NCI-H69 (cell line): ENCODE measurements at places on chromosomes 12 and 14.
A peak's percentile ranks its signal among the peaks of the same experiment; 100 is the strongest.

DNA sequence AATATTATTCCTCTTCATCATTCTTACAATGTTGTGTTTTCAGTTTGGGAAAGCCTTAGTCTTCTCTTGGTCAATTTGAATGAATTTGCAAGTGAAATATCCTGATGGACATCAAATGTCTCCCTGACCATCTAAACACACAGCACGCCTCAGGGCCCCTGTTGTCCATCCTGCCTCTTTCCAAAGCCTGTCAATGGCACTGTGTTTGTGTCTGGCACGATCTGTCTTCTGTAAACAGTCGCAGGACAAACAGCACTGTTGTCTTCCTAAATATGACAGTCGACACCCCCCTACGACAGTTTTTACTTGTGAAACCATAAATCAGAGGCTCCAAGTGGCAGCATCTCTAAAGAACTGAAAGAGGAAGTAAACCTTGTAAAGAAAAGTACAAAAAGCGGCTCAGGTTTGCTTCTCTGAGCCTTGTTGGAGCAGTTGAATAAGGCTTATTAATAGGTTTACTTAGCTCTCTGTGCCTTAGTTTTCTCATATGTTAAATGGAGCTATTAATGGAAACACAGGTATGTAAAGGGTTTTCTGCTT is 285.8 kb downstream of the NRXN3 start:
- peak; percentile 42 for DNase-seq

GRCh38 chr14:42665083-42665482 is 1058.4 kb downstream of the LRFN5 start:
- peak; percentile 57 for DNase-seq

DNA sequence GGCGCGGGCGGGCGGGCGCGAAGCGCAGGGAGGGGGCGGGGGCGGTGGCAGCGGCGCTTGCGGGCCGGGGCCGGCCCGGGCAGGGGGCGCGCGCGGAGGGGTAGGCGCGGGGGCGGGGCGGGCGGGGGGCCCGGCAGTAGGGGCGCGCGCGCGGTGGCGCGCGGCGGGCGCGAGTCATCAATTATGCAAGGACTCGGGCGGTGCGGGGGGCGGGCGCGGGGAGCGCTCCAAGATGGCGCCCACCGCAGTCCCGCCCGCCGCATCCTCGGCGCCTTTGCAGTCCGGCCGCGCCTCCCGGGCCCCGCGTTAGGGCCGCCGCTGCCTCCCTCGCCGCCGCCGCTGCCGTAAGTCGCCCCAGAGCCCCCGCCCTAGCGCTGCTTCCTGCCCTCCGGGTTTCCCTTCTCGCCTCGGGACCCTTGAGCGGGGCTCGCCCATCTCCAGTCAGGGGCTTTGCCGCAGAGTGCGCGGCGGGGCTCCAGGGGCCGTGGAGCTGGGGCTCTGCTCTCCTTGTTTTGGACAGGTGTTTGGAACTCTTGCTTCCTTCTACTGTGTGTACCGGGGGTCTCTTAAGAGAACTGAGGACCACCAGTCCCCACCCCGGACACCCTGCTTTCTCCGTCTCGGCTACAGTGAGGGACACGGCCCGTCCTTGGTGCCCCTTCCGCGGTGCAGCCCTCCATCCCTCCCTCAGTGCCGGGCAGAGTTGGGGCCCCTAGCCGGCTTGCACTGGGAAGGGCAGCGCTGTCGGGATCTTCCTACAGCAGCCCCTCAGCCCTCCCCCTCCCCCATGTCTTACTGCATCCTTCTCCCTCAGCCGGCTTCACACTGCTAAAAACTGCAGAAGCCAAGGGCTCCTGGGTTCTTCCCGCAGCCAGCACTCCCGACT is at the start of gene SCN8A:
SCN8A (plus strand) TSS at position 218 of the 886 bp plus-strand sequence. CDS start 71,585 bp downstream, outside the sequence.
- DNase-seq, result peak; percentile 98

DNA sequence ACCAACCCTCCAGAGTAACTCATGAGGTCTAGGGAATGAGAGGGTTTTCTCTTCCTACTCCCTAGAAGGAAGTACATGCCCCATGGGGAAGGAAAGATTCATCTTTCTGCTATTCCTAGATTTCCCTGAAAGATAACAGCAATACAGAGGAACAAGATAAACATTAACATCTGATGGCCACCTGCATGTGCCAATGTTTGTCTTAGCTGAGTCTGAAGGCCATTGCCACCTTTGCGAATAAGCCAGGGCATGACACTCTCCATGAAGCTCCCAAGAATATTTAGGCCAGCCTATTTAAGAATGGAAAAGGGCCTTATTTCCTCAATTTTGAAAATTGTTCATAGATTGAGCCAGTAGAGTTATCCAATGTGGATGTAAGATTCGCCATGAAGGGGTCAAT is 26.0 kb downstream of the IGF1 start:
- DNase-seq, result no peak

DNA sequence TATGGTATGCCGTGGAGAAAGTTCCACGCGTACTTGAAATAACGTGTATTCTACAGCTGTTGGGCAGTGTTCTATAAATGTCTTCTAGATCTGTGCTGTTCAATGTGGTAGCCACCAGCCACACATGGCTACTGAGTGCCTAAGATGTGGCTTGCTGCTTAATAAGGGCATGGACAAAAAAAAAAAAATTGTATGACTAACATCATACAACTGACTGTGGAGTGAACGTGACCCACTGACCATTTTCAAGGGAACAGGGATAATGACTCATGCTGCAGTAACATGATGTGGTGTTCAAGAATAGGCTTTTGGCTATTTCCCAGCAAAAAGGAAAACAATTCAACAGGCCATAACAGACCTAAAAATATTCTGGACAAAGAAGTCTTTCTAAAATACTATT is 13.0 kb downstream of the ATG14 start:
- DNase-seq, result no peak

- DNase-seq, result no peak
These were observed 7.5 kb upstream of the DPF3 start for GRCh38 chr14:72901361-72901760.

DNA sequence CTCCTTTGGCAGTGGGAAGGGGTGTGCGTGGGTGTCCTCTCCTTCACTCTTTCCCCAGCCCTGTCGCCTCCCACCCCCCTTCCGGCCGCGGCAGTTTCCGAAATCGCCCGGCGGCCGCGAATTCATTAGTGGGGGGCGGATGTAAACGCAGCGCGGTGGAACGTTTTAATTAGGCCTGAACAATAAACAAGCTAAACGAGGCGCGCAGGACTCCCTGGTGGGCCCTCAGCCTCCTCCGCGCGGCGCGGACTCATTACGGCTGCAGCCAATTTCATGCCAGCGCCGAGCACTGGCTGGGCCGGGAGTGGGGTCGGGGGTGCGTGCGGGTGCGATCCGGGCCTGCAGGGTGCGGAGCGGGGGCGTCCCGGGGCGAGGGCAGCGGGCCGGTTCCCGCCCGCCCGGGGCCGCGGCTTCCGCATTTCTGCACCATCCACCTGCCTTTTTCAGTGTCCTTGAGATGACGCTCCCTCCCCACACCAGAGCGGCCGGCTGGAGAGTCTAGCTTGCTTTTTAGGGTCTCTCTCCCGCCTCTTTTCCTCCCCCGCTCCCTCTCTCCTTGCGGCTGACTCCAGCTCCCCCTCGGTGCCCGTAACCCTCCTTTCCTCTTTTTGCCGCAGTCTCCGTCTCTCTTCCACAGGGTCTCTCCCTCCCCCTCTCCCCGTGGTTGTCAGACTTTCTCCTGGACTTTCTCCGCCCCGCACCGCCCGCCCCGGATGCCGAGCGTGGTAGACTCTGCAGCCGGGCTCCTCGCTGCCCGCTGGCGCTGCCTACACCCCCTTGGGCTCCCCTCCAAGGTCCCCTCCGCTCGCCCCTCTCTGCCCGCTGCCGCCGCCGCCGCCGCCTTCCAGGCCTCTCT is at the start of gene CISTR:
CISTR (minus strand) TSS at position 644 of the 856 bp plus-strand sequence.
- DNase-seq, result peak; percentile 90

DNA sequence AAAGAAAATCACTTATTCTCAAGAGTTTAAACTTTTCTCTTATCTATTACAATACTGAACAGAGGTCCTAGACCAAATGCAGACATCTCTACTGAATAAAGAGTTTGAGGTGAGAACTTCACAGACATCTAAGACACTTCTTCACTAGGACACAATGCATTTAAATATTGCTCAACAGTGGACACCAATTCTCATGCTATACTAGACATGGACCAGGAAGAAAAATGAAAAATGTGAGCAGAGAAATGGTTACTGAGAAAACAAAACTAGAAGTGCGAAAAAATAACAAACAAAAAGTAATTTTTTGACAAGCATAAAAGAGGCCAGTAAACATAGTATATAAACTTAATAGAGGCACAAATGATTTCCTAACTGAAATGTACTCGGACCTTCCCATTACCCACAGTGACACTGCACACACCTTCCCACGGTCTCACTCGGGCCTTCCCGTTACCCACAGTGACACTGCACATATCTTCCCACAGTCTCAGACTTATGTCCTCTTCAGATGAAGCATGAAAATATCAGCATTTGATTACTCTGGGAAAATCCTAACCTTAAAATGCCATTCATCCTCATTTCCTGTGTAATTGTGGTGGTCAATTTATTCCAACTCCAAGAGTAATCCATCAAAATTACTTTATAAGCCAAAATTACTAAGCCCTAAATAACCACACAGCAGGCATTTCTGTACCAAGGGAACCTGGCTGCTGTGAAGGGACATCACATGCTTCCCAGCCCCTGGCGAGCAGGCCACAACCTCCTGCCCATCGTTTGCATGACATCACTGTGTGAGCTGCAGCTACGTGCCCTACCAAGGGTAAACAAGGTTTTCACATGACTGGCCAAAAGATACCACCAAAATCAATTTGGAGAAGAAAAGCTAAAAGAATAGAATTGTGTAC is 6.4 kb downstream of the SLC15A4 start:
- DNase-seq, result peak; percentile 82

GRCh38 chr12:31407562-31407961 is 81.6 kb upstream of the SINHCAF start:
- DNase-seq, result no peak

GRCh38 chr12:46609273-46609623 is 216.5 kb downstream of the SLC38A4 start:
- peak; percentile 81 for DNase-seq

DNA sequence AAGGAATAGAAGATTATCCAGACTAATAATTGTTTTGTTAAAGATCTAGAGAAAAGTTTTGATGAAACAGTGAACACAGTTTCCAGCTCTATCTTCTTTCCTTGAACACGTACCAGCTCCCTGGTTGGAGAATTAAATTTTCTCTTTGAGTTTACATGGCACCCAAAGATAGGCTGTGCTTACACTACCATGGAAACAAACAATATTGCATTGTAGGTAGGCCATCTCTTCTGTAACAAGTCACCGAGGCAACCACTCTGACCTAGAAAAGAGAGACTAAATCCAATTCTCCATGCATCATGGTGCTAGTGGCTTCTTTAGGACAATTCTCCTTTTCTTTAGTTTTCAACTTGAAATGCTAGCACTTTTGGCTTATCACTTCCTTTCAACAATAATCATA is 9.9 kb downstream of the BMAL2 start:
- no peak for DNase-seq

DNA sequence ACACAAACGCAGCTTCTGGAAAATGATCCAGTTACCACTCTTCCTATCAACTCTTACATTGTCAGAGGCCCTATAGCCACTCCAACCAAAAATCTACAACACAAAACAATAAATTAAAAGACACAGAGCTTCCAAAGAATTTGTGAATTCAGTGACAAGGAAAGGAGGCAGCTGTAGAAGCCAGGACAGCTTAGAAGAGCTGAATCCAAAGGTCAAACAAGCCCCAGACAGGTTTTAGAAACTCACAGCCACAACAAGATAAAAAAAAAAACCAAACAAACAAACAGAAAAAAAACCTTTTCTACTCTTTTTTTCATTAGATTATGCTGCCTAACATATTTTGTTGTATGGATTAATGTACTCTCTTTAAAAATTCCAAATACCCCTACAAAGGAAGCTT is 94.4 kb downstream of the KIF21A start:
- DNase-seq, result no peak

DNA sequence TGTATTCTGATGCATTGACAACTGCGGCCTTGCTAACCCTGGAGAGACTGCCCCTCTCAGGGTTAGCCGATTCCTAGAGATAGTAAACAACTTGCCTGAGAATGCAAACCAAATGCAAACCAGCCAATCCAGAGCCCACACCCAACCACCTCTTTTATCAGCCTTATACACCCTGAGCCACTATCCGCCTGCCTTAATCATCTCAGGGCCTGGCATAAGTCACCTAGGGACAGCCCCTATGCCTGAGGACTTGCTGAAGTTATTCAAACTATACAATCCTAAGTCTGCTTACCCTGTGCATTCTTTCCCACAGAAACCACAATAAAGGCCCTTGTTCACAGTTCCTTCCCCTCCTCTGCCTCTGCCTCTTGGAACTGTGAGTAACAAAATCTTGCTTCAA is 177.2 kb downstream of the KCNA5 start:
- no peak for DNase-seq

DNA sequence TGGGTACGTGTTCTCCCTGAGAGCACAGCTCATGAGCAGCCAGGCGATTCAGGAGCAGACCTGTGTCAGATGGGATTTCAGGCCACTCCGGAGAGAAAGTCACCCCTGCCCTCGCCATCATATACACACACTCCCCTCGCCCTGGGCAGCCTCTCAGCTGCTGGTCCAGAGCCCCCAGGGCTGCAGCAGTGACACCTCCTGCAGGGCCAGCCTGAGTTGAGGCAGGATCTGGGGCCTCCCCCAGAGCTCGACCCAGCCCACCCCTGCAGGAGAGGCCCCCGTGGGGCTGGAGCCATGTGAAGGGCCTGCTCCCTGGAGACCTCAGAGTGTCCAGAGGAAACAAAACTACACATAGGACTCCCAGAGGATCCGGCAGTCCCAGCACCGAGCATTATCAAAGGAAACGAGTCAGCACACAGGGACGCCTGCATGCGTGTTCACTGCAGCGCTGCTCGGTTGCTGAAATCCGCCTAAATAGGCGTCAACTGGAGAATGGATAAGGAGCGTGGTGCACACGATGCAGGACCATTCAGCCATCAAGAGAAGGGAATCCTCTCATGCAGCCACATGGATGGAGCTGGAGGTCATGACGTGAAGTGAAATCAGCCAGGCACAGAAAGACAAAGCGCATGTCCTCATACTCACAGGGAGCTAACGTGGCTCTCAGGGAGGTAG is 104.0 kb downstream of the TNFAIP2 start:
- DNase-seq, result no peak

- no peak for DNase-seq
These were observed 236.0 kb downstream of the BCL11B start for GRCh38 chr14:99035712-99036610.

- no peak for DNase-seq
These were observed 21.6 kb downstream of the GLTP start for GRCh38 chr12:109858764-109859163.

DNA sequence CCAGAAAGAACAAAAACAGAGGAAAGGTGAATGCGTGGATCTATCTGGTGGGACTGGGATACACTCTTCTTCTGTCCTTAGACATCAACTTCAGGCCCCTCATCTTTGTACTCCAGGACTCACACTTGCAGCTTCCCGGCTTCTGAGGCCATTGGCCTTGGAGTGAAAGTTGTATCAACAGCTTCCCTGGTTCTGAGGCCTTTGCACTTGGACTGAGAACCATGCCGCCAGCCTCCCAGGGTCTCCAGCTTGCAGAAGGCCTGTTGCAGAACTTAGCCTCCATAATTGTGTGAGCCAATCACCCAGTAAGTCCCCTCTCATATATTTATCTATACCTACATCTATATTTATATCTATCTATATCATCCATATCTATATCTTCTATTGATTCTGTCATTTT is 218.4 kb downstream of the SOX5 start:
- DNase-seq, result no peak

GRCh38 chr12:15650399-15651128 is 138.6 kb downstream of the EPS8 start:
- DNase-seq, result peak; percentile 39
